Activated naive CD4-positive, alpha-beta T cell treated with Interleukin-2 at 50 U/mL for 16 hours (primary cell): ENCODE measurements at places on chromosomes 11 and 22.
A peak's percentile ranks its signal among the peaks of the same experiment; 100 is the strongest.

DNA sequence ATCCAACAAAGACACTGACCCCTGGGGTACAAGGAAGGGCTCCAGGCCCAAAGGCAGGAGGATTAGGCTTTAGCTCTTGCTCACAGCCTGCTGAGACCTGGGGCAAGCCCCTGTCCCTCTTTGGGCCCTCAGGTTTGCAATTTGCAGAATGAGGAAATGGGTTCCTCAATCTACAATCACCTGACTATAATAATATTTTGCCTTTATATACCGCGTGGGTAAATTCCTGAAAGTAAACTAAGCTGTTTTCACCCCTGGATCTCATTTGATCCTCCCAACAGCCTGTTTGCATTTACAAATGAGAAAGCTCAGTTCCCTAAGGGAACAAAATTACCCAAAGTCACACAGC lies 797 bp downstream of the STARD10 start:
- no peak for DNase-seq

DNA sequence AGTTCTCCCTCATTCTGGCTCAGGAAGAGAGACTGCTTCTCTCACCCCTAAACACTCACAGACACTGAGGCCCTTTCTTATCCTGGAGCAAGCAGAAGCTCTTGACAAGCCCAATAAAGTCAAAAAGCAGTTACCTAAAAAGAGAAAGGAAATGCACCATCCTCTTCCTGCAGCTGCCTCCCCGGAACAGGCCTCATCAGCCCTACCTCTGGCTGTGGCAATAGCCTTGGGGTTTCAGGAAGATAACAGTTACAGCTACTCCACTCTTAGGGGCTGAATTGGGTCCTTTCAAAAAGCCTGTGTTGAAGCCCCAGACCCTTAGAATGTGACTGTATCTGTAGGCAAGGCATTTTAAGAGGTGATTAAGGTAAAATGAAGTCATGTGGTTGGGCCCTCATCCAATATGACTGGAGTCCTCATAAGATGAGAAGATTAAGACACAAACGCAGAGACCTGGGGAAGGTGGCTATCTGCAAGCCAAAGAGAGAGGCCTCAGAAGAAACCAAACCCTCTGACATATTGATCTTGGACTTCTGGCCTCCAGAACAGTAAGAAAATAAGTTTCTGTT lies 3.5 kb upstream of the LGALS12 start:
- DNase-seq: no peak

GRCh38 chr11:85123752-85124231 lies 503.4 kb downstream of the DLG2 start:
- no peak for DNase-seq

GRCh38 chr11:74043450-74043849 lies 34.6 kb upstream of the UCP3 start:
- no peak for DNase-seq

GRCh38 chr11:36564376-36565030 lies 3.3 kb upstream of the RAG1 start:
- DNase-seq: peak; percentile 38

DNA sequence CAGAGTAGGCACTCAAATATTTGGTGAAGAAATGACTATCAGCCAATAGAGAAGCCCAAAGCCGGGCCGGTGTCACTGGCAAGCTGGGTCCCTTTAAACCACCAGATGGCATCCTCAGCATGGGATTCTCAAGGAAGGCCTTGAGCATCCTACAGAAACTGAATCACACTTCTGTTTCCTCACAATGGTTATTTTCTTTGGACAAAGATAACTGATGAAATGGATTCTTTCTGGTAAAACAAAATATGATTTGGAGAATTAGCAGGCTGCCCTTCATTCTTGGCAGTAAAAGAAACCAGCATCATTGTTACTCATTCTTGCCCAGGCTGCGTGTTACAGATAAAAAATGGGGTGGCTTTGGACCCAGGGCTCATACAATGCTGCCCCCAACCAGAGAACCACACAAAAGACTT lies 30.3 kb upstream of the ASPHD2 start:
- DNase-seq: peak; percentile 63

GRCh38 chr11:34643846-34644245 lies 23.0 kb downstream of the EHF start:
- DNase-seq: no peak

DNA sequence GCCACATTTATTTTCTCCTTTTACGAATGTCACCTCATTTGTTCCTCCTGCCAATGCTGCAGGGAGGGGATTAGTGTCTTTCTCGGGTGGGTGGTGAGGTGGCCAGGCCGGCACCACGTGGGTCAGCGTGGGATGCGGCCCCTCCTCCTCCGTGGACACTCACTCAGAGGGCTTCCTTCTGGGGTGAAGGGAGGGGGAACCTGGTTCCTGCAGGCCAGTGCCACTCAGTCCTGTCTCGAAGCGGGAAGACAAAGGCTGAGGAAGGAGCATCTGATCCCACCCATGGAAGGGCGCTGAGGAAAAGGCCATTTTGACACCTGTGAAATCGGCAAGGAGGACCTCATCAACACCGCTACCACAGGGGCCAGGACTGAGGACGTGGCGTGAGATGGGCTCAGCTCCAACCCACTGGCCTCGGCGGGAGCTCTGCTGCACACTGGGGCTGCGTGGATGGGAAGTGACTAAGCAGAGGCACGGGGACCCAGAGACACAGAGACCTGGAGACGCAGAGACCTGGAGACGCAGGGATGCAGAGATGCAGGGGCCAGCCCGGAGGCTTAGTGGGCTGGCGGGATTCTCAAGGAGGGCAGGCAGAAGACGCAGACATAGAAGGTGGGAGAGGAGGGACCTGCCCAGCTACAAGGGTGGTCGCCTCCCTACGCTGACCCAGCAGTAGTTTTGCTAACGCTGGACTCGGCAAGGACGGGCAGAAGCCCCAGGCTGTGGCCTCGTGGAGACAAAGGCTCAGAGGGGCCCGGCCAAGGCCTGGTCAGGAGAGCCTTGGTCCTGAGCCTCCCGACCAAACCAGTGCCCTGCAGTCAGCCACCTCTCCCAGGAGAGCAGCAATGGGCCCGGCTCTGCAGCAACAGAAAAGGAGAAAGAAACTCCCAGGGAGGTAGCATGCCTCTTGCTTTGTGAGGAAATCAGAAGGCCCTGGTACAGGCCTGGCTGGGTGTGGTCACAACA lies 1071.2 kb downstream of the BRD1 start:
- no peak for DNase-seq

GRCh38 chr22:19688301-19689290 lies 25.7 kb upstream of the SEPTIN5 start:
- no peak for DNase-seq

DNA sequence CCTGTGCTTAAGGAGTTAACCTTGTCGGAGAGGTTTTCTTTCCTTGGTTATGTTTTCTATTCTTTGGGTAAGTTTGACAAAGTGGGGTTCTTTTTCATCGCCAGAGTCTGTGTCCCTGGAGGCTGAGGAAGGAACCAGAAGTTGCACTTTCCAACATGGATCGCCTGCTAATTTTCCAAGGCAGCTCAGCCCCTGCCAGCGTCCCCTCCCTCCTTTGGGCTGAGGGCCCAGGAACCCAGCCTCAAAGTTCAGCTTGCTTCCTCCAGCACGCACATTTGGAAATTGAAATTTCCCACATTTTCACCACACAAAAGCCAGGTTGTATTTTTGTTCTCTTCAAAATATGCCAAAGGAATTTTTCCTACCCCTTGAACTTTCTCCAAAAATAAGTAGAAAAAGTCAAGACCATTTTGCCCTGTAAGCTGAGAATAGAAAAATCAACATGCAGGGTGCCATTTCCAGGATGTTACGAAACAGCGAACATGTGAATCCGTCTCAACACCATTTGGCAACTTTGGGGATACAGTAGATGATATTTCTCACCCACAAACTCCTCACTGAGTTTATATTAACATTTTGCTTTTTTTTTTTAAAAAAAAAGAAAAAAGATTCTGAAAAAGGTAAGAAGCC lies 343.5 kb downstream of the TENM4 start:
- DNase-seq: no peak

- no peak for DNase-seq
Observed at GRCh38 chr11:80241766-80242165, 800.9 kb upstream of the TENM4 start.

DNA sequence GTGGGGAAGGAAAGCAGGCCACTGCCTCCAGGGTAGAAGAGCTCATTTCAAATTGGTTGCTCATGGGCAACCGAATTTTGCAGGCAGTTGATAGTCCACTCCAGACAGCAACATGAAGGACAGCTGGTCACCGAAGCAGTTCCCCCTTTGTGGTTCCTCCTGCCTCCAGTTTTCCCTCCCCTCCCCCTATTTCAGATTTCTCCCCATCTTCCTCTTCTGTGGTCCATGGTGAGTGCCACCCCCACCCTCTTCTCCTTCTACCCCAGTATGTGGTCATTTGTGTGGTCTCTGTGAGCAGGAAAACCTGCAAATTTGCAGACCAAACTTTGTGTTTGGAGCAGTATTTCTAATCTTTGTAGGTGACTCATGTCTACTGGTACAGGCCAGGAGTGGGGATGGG lies 38.2 kb upstream of the PAK1 start:
- DNase-seq: no peak

DNA sequence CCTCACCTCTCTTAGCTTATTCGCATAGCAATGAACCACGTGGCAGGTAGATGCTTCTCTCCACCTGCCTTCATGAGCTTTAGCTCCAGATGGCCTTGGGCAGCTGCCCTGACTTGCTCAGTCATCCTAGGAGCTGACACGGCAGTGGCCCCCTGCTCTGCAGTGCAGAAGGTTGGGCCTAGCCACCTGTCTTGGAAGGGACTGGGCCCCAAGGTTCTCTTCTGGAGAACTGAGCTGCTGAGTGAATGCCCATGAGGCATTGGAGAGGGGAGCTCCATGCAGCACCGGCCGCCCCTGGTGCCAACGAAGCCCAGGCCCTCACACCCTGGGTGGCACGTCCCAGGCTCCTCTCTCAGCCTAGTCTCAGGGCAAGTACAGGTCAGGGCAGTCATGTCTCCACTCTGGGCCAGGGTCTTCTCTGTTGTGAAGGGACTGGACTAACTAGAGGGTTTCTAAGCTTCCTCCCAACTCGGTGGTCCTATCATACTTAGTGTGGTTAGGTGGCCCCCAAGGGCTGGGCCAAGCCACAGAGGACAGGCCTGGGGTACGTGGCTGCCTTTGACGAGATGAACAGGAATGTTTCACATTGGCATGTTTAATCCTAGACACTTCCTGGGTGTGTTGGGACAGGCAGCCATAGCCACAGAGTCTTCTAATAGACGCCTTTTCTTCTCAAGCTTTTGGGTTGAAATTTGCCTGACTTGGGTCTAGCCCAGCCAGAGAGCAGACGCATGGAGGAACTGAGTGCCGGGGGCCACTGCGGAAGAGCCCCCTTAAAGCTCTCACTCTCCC lies 47.9 kb downstream of the ALX4 start:
- DNase-seq: no peak

DNA sequence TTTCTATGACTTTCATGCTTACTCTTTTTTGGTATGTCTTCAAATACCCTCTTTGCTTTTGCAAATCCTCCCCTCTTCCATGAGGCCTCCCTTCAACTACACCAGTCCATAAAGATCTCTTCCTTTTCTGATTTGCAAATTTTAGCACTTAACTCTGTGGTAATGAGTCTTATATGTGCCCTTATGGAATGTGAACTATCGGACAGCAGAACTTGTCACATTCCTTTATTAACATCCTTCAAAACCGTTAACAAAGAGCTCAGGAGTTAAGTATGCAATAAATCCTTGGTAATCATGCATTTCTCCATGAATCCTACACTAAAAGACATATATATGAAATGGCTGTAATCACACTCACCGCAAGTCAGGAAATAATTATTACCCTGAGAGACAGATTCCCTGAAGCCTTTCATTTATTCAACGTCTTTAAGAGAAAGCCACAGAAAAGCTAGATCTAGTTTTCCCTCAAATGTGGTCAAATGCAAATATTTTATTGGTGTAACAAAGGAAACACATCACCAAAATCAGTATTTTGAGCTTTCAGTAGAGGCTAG lies 7.4 kb downstream of the CLNS1A start:
- no peak for DNase-seq

GRCh38 chr11:41795004-41795403 lies 335.6 kb upstream of the LRRC4C start:
- DNase-seq: no peak

- DNase-seq: no peak
Observed at GRCh38 chr11:133081020-133081419, 451.3 kb downstream of the OPCML start.

GRCh38 chr22:45462034-45462655 lies 40.5 kb upstream of the FBLN1 start:
- DNase-seq: no peak

- no peak for DNase-seq
Observed at GRCh38 chr11:96579656-96580055, 189.8 kb downstream of the JRKL start.

GRCh38 chr11:69377953-69378302 lies 84.0 kb downstream of the MYEOV start:
- DNase-seq: no peak

DNA sequence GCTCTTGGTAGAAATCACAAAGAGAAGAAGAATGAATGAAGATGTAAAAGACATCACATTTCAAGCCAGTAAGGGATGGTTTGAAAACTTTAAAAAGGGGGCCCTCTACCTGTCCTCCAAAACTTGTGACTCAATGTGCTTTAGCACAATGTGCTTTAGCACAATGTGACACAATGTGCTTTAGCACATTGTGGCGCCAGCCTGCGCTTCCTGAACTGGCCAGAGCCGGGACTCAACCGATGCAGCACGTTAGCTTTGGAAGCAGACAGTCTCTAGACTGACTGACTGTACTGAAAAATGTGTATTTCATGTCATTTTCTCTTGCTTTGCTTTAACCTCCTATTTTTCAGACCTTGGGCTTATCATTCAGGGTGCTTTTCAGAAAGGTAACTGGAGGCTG lies 63.5 kb downstream of the FAM83F start:
- DNase-seq: peak; percentile 29

DNA sequence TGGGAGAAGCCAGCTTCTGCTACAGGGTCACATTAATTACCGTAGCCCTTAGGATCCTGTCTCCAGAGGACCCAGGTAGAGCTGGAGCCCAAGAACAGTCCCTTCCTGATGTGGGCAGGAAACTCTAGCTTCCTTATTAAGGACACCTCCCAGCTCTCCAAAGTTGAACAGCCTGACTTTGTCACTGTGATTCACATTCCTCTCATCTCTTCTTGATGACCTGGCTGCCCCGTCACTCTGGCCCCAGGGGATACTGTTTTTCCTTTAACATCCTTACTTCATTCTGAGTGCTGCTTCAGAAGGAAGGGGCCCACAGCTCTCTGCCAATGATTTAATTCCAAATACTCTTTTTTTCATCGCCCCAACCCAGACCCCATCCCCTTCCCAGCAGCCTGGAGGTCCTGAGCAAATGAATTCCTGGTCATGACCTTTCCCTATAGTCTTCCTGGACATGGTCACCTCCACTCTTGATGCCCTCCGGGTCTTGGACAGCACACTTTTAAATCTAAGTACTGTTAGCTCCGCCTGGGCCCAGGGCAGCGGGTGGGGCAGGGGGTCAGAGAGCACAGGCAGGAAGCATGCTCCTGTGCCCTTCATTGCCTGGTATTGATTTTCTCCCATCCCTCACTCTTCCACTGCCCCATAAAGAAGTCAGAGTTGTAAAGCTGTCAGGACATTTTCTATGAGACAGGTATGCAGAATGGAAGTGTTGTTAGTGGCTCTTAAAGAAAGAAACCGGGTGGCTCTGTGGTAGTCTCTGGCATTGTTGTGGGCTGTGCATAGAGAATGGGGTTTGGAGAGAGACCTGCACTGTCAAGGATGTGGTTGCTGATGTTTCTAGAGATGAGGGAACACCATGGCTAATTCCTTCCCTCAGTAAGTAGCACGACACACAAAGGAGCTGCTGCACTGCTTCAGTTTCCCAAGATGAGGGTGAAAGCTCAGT lies 22.3 kb upstream of the SPON1 start:
- no peak for DNase-seq

GRCh38 chr22:45644714-45645113 lies 26.9 kb upstream of the ATXN10 start:
- no peak for DNase-seq

- no peak for DNase-seq
Observed at GRCh38 chr11:91872243-91872642, 352.4 kb upstream of the FAT3 start.
